EL (cell line): ENCODE measurements at places on chromosomes 3 and 15.

DNA sequence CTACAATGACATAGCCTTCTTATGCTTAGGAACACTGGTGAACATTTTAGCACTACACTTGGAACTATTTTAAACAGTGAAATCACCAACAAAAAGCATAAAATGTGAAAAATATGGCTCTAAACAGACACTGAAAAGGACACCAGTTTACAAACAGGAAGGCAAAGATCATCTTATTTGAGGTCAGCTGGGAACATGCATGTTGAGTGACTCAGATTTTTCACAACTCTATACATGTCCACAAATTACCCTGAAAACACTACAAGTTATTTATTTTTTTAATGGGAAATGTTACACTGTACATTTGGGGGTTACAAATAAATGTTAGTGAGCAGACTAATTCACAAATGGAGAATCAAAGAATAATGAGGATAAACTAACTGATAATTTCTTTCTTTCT is 12.5 kb upstream of the GK5 start:
- DNase-seq, result peak; percentile 23

DNA sequence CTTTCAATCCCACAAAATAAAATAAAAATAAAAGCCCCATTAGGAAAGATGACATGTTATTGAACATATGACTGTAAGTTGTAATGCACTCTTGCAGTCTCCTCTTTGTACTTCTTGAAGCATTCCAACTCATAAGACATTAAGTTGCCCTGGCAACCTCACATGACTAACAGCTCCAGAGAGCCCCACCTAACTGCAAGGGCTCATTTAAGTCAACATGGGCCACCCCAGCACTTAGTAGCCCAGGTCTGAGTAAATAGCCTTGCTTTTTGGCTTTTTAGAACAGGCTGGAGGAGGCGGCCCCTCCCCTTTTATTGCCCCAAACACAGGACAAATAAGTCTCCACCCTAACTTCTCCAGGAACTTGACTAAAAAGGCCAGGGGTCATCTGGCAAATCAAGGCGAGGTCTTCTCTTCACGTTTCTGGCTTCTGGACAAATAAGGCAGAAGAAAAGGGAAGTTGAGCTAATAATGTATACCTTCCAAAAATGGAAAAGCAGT is 135.1 kb downstream of the TMCO5A start:
- DNase-seq, result peak; percentile 75

- DNase-seq, result no peak
Measured at GRCh38 chr3:2099028-2099671, 484 bp downstream of the CNTN4 start.

DNA sequence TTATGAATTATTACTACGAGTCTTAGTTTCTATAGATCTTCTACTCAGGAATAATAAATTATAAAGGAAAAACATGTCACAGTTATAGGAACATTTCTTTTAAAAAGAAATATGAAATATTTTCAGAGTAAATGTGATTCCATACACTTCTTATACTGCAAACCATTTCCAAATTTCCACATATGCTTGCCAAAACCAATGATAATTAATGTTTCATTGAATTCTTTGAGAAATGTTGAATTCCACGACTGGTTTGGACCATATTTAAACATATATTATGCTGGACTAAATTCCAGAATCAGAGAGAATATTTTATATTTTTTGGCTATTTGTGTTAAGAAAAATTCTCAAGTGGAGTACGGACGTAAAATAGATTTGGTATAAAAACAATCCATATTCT is 144.6 kb downstream of the EPHA3 start:
- no peak for DNase-seq

GRCh38 chr3:188788621-188789081 is 383.1 kb upstream of the TPRG1 start:
- DNase-seq, result peak; percentile 93

DNA sequence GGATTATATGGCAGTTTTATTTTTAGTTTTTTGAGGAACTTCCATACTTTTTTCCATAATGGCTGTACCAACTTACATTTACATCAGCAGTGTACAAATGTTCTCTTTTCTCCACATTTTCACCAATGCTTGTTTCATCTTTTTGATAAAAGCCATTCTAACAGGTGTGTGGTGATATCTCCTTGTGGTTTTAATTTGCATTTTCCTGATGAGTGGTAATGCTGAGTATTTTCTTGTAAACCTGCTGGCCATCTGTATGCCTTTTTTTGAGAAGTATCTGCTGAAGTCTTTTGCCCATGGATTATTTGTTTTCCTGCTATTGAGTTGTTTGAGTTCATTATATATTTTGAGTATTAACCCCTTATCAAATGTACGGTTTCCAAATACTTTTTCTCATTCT is 50.6 kb downstream of the RPL39L start:
- no peak for DNase-seq

GRCh38 chr3:46359733-46360493 is 6.0 kb downstream of the CCR2 start:
- peak; percentile 61 for DNase-seq

DNA sequence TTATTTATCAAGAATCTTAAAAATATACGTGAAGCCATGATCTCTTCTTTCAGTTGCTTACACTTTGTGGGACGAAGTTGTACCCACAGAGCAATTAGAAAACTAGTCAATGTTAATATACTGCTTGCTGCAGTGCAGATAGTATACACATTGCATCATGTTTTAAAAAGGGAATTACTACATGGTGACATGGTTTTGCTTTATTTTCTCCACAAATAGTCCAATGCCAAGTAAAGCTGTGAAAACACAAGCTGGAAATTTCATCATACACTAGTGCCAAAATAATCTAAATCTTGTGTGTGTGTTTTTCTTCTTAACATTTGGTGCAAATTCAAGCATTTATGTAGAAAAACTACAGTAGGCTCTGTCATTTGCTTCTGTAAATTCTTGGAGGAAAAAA is 233.0 kb downstream of the EPHA3 start:
- no peak for DNase-seq

GRCh38 chr3:112486811-112487505 is 12.3 kb downstream of the BTLA start:
- peak; percentile 32 for DNase-seq

GRCh38 chr3:127045435-127046045 is 62.6 kb downstream of the PLXNA1 start:
- no peak for DNase-seq

GRCh38 chr3:64143409-64144130 is 81.7 kb downstream of the PRICKLE2 start:
- peak; percentile 90 for DNase-seq

DNA sequence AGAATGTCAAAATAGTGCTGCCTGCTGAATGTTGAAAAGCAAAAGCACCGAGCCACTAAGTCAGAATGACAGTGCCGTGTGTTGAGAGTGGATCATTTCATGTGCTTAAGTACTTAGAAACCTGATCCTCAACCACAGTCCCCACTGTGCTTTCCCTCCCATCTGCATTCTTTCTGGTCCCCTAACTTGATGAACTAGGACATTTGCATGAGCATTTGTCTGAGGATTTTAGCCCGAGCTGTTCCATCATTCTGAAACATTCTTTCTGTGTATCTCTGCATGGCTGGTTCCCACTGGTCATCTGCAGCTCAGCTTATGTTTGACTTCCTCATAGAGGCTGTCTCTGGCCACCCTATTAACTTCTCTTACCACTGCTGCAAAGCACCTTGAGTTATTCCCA is 42.0 kb downstream of the SST start:
- no peak for DNase-seq

DNA sequence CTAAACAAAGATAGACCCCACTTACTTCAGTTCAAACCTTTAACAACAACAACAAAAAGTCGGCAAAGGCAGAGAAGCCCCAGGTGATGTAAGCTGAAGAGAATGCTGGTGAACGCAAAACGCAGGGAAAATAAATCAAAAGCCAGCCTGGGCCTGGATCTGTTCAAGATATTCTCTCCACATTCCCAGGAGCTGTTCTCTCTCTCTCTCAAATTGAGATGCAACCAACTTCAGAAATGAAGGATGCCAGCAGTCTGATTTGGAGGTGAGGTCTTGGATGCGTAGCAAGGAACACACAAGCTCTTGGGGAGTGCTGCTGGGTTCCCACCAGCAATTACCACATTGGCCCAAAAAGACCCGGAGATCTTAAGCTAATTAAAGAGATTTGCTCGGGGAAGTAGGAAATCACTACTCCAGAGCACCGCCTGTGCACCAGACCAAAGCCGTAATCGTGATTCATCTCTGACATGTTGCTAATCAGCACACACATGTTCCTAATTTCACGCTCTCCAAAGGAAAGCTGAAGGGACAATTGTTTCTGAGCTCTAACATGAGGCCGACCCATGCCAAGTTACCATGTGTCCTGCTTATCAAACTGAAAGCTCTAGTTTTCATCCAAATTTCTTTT is 37.1 kb downstream of the IL17RD start:
- peak; percentile 78 for DNase-seq

DNA sequence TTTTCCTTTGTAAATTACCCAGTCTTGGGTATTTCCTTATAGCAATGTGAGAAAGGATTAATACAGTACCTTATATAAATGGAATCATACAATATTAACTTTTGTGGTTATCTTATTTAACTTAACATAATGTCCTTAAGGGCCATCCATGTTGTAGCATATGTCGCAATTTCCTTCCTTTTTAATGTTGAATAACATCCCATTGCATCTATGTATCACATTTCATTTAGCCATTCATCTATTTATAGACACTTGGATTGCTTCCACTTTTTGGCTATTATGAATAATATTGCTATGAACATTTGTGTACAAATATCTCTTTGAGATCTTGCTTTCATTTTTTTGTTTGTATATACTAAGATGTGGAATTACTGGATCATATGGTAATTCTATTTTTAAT is 342.2 kb downstream of the PDCD6IP start:
- no peak for DNase-seq

DNA sequence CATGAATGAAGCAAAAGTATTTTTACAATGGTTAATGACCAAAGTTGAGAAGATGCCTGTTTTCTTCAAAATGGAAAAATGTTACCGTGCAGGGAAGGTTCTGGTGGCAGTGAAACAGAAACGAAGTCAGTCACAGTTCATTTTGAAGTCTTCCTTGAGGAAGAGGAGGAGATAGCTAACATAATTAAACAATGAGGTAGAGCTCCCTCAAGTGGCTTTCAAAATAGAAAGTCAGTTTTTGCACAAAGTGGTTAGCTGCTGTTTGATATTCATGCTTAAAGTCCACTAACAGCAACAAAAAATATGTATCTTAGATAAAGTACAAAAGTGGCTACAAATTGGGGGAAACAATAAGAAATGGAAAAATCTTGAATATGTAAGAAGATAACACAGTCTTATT is 87.3 kb downstream of the TFG start:
- DNase-seq, result no peak

- DNase-seq, result no peak
Measured at GRCh38 chr3:192825216-192825615, 92.4 kb downstream of the MB21D2 start.

DNA sequence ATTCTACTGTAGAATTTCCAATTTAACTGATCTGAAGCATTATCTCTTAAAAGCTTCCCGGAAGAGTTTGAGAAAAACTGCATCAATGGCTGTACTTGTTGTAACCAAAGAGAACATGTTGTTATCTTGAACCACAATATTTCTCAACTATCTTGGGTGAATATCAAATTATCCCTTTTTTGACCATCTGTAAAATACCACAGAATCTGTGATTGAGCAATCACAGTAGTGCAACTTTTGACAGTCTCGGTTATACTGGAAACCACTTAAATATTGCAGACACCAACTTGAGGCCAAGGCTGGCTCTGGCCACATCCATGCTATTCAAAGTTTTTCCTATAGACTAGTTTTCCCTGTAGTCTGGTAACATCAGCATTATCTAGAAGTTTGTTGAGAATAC is 842.8 kb upstream of the EPHA6 start:
- no peak for DNase-seq

GRCh38 chr15:100125401-100126191 is 216.2 kb downstream of the ADAMTS17 start:
- no peak for DNase-seq

GRCh38 chr3:85007195-85008094 is 48.7 kb downstream of the CADM2 start:
- DNase-seq, result no peak

GRCh38 chr15:87942316-87942715 is 314.2 kb downstream of the NTRK3 start:
- no peak for DNase-seq

DNA sequence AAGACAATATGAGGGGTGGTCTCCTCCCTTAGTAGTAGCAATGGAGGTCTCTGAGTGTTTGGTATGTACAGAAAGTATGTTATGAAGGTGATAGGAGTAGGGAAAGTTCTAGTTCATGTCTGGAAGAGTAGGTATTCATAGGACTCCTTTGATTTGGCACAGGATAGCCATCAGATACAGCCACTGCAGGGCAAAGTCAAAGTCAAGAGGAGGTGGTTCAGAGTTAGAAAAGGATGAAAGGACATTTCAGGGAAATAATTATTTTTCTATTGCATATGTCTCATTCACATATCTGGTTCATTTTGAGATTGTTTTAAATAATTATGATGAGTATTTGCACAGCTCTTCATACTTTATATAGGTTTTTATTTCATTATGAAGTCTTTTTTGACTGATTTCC is 381.1 kb downstream of the MFSD1 start:
- no peak for DNase-seq

GRCh38 chr15:88800026-88800425 is 3.2 kb upstream of the ACAN start:
- DNase-seq, result peak; percentile 31

DNA sequence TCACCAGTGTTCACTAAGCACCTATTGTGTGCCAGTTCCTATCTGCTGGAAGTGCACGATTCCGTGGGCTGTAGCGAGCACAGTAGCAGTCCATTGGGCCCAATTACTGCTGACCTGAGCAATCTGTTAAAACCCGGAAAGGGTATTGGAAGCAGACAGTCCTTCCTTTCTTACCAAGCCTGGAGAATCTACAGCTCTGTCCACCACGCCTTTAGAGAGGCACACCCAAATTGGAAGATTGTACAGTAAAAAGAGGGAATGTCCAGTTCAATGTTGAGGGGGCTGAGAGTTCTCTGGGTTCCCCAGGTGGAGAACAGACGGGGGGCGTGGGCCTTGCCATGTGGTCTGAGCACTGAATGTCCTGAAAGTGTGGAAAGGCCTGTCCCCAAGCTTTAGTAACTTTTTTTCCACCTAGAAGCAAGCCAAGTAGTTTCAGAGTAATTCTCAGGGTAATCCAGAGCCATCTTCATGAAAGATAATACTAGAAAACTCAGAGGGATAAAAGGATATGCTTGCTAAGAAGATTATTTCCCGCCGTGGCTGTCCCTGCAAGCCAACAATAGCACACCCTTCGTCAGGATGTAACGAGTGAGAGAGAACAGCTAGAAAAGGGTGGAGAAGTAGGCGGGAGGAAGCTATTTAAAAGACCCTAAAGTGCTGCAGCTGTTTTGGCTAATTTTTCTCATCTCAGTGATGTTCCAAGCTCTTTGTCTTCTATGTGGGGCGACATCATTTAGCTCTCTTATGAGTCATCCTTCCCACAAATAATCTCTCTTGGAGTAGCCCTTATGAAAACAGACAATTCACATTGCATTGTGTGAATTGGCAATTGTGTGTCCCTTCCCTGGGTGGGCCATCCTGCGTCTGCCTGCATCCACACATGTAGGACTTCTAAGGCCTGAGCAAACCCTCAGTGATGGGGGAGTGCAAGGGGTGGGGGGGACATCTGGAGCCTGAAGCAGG is 181.0 kb downstream of the ATG7 start:
- DNase-seq, result peak; percentile 70
